Fibroblast of the conjunctiva (primary cell): ENCODE measurements at places on chromosomes 4 and X.

- no peak for DNase-seq
Measured at GRCh38 chr4:102420563-102421398, 75.5 kb upstream of the SLC39A8 start.

GRCh38 chr4:6221851-6222760 is 21.8 kb upstream of the JAKMIP1 start:
- no peak for DNase-seq

- DNase-seq: no peak
Measured at GRCh38 chr4:4857001-4857808, 2.3 kb upstream of the MSX1 start.

DNA sequence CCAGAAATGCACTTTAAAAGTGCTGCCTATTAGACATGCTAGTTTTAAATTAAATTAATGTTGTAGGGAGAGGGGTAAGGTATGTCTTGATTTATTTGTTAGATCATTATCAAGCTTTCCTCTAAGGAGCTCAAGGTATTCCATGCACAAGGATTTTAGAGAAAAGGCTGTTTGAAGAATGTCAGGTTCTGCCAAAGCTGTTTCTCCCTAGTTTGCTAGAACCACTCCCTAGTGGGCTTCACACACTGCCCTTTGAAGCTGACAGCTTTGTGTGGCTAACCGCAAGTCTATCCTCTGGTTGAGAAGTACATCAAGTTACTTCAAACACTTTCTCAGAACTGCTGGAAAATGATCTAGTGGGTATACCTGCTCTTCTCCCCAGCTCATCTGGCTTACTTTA is 32.3 kb downstream of the RASL11B start:
- DNase-seq: peak; percentile 27

DNA sequence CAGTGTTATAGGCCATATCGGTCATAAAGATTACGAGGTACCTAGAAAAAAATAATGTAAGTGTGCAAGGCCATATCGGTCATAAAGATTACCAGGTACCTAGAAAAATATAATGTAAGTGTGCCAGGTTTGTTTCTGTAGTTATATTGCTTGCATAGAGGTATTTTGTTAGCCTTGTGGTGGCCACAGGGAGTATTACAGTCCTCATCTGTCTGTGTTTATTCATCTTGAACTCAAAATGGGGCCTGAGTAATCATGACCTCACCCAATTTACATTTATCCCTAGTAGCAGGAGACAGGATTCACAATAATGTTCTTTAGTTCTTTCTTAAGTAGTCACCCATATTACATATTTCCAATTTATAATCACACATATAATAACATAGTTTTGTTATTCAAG is 459.7 kb downstream of the MID1IP1 start:
- no peak for DNase-seq

DNA sequence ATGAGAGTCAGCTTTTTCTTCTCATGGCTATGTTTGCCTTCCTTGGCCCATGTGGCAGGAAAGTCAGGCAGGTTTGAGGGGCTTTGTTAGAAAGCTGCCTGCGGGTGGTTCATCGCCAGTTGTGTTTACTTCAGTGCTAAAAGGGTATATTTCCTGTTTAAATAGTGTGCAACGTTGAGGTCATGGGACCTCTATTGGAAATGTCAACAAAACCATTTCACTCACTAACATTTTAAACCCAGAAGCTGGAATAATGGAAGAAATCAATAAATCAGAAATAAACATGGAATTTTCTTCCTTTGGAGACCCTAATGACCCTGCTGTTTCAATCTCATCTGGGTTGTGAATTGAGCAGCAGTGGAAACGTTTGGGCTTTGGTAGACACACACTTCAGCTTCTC is 185.8 kb downstream of the ANKRD50 start:
- no peak for DNase-seq

- DNase-seq: no peak
Measured at GRCh38 chr4:67853336-67853735, 30.5 kb downstream of the TMPRSS11D start.

DNA sequence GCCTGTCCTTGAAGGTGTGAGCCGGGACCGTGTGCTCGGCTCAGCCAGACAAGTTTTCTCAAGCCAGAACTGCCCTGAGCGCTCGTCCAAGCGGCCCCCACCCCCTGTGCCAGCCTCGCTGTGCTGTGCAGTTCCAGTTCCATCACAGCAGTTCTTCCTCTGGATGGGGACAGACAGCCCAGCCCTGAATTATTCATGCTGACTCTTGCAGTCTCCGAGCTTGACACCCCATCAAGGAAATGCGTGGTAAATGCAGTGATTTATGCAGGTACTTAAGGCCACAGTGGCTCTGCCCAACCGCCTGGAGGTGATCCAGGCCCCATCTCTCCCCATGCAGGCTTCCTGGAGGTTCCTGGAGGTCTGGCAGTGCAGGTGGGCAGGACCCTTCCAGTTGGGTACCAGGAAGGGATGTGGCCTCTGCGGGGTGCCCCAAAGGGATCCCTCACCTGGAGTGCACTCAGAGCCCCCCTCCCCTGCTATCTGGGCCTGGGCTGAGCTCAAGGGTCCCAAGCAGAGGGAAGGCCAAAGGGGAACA is 44.8 kb upstream of the HMX1 start:
- DNase-seq: no peak

GRCh38 chrX:109691277-109691676 is 41.8 kb downstream of the ACSL4 start:
- DNase-seq: no peak
